ENCODE measurements at places on chromosomes 16 and 17.

- DNase-seq: no peak
These were observed 9.1 kb downstream of the SLX4 start for GRCh38 chr16:3602320-3602653.

DNA sequence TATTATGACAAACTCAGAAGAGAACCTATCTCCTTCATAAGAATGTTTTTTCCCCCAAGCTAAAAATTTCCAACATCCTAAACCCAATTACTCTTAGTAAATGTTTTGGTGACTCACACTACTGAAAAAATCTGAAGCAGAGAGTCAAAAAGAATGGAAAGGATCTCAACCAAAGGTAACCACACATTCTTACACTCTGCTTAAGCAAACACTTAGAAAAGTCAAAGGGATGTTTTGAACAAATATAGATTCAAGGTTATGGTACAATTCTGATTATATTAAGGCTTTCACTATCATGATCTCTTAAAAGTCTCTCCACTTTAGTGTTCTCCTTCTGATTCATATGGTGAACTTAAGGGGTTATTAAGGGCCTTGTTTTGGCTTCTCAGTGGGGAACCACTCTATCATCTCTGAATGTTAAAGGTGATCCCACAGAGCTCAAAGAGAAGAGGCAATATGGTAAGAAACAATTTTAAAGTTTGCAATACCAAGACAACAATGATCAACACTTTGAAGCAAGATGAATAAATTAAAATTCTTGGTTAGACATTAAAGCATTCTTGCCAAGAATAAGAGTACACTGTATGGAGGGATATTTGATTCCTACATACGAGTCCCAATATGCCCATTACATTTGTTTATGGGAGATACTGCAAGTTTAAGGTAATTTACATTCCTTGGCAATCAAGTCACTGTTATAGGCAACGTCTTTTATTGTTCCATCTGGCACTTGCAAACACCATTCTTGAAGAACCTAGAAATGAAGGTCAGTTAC, 69.2 kb downstream of the CDC27 start:
- peak; percentile 46 for DNase-seq

DNA sequence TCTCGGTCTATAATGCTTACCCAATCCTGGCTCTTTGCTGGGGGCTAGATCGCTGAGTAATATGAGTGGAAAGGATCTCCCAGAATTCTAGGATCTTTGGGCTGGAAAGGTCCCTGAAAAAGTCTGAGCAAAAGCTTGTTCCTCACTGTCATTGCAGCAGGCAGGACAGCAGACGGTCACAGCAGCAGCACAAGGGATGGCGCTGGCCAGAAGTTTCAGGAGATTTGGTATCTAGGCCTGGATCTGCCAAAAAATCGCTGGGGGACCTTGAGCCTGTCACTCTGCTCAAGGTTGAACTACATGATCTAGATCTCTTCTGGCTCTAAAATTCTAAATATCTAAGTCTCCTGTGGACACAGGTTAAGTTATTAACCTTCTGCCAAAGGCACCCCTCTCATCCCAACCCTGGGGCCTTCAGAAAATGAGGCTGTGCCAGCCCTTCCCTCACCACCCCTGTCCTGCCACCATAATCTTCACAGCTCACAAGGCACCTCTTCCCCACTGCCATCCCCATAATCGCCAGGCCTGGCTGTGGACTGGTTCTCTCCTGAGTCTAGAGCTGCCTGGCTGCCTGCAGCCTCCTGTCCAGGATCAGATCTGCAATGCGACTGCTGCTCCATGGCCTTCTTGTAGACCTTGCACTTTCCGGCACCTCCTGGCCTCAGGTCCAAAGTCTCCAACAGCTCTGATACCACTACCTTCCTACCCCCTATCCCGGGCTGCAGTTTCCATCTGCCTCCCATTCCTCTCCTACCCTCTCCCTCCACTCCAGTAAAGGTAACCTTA, 10.2 kb downstream of the MYO18A start:
- no peak for DNase-seq

DNA sequence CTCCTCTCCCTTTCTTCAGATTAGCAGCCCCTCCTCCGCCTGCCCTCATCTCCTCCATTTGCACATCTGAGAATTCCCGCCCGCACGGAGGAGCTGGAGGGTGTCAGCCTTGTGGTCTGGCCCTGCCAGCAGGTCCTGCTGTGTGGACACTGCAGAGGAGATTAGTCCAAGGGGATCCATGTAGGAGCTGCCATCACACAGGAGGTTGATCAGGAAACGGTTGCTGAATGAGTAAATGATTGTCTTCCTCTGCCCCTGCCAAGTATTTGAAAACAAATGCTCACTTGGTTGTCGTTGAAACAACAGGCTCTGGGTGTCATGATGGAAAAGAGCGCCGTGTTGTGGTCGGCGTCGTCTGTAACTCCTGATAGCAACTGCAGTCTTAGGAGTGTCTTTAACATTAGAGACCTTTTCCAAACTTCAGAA, 63.8 kb upstream of the CHMP6 start:
- no peak for DNase-seq

- no peak for DNase-seq
These were observed 121.1 kb downstream of the IRX5 start for GRCh38 chr16:55051571-55052347.

Measured in HCT116 (cell line).